ENCODE measurements at places on chromosomes 12 and 14.
A peak's percentile ranks its signal among the peaks of the same experiment; 100 is the strongest.

- DNase-seq: peak; percentile 44
Measured at GRCh38 chr12:122917507-122918121, 21.7 kb upstream of the VPS37B start.

DNA sequence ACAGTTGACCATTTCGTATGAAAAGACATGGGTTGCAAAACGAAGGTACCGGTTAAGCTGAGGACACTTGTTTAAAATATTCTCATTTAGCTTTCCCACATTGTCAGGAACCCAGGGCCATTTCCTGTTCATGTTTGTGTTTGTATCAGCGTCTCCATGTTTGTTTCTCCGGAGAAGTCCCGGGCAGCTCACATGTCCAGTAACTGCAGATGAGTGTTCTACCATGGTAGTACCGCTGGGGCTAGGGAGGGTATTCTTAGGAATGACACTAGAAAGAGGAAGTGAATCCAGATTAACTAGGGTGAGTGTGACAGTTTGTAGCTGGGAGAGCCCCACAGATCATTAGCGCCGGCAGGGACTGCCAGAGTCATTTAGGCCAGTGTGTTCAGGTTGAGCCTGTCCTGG lies 50.0 kb upstream of the EVL start:
- DNase-seq: peak; percentile 27

GRCh38 chr14:23877538-23878180 lies 75.9 kb upstream of the DHRS4 start:
- DNase-seq: no peak

DNA sequence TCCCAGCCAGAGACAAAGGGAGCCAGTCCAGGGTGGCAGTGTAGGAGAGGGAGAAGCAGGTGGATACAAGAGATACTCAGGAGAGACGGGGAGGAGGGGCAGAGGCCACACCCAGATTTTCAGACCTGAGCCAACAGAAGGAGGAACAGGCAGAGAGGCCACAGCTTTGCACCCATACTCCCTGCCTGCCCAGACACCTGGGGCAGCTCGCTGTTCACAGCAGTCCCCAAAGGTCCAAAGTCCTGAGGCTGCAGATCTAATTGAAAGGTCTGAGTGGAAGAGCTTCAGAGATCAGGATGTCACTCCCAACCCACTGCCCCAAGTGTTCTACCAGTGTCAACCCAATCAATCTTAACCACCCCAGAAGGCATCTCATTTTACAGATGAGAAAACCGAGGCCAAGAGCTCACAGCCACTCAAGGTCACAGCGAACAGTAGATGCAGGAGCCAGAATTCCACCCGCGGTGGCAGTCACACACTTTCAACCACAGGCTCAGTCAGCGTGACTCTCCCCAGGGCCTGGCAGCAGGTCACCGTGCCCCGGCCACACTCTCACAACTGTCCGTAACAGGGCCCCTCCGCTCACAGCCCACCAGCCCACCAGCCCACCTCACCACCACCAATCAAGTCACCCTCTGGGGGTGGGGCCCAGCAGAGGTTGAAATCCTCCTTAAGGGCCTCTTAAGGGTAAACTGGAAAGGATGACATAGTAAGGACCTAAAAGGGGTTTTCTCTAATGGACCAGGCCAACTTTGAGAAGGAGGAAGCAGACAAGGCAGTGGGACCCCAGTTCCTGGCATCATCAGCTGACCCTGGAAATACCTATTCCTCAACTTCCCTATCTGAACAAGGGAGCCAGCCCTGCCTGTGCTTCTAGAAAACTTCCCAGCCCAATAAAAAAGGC lies 33.3 kb downstream of the ACTN1 start:
- no peak for DNase-seq
